ENCODE measurements at places on chromosomes 11 and 22.

- DNase-seq: no peak
Observed at GRCh38 chr22:49522582-49523373, 304.9 kb downstream of the BRD1 start.

DNA sequence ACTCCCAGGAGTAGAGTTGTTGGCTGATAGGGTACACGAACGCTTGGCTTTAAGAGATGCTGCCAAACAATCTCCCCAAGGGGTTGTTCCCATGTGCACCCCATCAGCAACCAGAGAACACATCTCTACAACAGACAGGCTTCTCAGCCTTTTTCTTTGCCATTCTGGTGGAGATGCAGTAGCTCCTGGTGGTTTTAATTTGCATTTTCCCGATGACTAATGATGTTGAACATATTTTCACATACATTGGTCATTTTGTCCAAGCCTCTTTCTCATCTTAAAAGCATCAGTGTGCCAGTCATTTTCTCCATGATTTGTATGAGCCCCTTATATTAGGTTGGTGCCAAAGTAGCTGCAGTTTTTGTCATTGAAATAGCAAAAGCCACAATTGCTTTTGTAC is 21.8 kb downstream of the DHCR7 start:
- no peak for DNase-seq

GRCh38 chr22:28992565-28993356 is 68.9 kb downstream of the C22orf31 start:
- no peak for DNase-seq

GRCh38 chr11:95088946-95089619 is 563 bp upstream of the ENDOD1 start:
- no peak for DNase-seq

DNA sequence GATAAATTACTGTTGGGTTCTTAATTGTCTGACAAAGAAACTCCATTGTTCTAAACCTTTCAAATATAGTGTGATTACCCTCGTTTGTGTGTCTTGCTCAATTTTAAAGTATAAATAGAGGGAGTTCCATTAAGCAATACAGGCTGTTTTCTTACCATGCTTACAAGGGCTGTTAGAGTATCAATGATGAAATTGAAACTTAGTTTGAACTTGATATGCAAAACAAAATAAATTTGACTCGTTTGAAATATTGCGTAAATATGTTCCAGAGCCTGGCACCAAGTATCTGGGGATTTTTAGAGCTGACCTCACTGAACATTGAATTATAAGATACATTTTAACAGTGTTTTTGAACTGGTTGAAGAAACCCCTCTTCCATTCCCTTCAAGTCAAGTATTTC is 31.7 kb downstream of the TEAD1 start:
- DNase-seq: no peak

GRCh38 chr22:28911304-28911690 is 27.9 kb downstream of the ZNRF3 start:
- no peak for DNase-seq

All from progenitor cell of endocrine pancreas (in vitro differentiated cells).